MG63 (cell line): ENCODE measurements at places on chromosomes 7 and 10. TPM values are rescaled to one million over a fixed set of nuclear protein-coding genes. Genes with fewer than 3 reads are reported as not detected.

Gene FGL2
- total RNA-seq, result not detected in 2 replicates

Gene COL26A1
- 1.2 TPM in 1 of 2 replicates, not detected in the other for total RNA-seq

Gene HOXA10
- total RNA-seq, result 18.0 and 26.7 TPM in 2 replicates

Gene CYP2C19
- not detected in 2 replicates for total RNA-seq

Gene SPDYE2
- not detected in 2 replicates for total RNA-seq

Gene KCNIP2
- not detected in 2 replicates for total RNA-seq

Gene C7orf57
- total RNA-seq, result 0.23 TPM in 1 of 2 replicates, not detected in the other

Gene CALHM1
- total RNA-seq, result not detected in 2 replicates

Gene KAZALD1
- 27.7 and 54.4 TPM in 2 replicates for total RNA-seq

Gene CD36
- total RNA-seq, result not detected in 2 replicates

Gene CPVL
- total RNA-seq, result 7.0 and 8.9 TPM in 2 replicates

Gene HOXA9
- 25.4 and 29.9 TPM in 2 replicates for total RNA-seq

Gene RBM20
- total RNA-seq, result not detected in 2 replicates

Gene SPDYE6
- total RNA-seq, result not detected in 2 replicates

Gene LRIT1
- total RNA-seq, result not detected in 2 replicates

Gene WNT8B
- total RNA-seq, result not detected in 2 replicates

Gene COBL
- 0.03 TPM in 1 of 2 replicates, not detected in the other for total RNA-seq

Gene ASAH2
- 0.22 and 0.76 TPM in 2 replicates for total RNA-seq

Gene FAM200A
- total RNA-seq, result 0.72 and 5.1 TPM in 2 replicates

Gene CYP3A5
- total RNA-seq, result not detected in 2 replicates

Gene NUDT13
- total RNA-seq, result not detected in 2 replicates

Gene IL2RA
- not detected in 2 replicates for total RNA-seq
